Inflammatory macrophage treated with lipopolysaccharide for 1 hour (primary cell): ENCODE measurements at places on chromosomes 1 and 21.

GRCh38 chr1:33548319-33548718, 75.9 kb downstream of the ZSCAN20 start:
- DNase-seq, result no peak

GRCh38 chr1:40450495-40451237, 390 bp downstream of the ZFP69B start:
- peak; percentile 54 for DNase-seq

- DNase-seq, result peak; percentile 12
These were observed 514 bp downstream of the AGL start for GRCh38 chr1:99850459-99851291.

DNA sequence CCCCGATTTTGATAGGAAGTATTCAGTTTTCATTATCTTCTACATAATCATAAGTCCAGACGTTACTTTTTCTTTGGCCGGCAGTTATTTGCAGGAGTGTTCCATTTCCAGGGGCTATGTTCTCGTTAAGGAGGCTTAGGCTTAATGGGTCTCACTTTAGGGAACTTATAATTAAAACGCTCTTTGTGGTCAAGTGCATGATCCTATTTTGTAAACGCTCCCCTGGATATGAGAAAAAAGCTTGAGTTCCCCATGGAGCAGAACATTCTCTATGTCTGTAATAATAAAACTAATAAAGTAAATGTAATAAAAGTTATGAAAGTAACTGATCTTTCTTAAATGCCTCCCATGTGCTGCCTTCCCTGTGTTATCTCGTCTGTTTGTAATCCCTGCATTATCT, 48.7 kb upstream of the GPR153 start:
- no peak for DNase-seq

GRCh38 chr1:192592517-192592916, 16.9 kb downstream of the RGS1 start:
- no peak for DNase-seq

DNA sequence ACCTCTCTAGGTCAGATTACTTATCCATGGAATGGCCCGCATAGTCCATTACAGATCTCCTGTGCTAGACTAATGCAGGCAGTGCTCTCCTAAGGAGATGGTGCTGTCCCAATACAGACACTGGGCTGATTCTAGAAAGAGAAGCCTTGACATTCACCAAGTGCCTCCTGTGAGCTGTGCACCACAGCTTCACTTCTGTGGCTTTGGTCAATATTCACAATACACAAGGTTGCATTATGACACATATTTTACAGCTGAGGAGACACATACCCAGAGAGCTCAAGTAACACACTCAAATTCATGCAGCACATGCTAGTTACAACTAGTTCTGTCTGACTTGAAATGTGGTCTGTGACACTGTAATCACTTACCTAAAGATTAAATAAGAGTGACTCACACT, 59.4 kb upstream of the LRRC8B start:
- no peak for DNase-seq

DNA sequence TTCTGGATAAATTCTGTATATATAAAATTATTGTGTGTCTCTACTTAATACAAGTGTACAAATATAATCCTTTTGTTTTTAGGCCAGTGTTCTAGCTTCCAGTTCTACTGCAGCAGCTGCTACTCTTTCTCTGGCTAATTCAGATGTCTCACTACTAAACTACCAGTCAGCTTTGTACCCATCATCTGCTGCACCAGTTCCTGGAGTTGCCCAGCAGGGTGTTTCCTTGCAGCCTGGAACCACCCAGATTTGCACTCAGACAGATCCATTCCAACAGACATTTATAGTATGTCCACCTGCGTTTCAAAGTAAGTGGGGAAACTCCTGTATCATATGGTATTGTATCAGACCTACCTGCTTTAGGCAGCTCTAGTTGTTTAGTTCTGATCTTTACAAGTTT, 21.3 kb upstream of the OLFML3 start:
- DNase-seq, result no peak

DNA sequence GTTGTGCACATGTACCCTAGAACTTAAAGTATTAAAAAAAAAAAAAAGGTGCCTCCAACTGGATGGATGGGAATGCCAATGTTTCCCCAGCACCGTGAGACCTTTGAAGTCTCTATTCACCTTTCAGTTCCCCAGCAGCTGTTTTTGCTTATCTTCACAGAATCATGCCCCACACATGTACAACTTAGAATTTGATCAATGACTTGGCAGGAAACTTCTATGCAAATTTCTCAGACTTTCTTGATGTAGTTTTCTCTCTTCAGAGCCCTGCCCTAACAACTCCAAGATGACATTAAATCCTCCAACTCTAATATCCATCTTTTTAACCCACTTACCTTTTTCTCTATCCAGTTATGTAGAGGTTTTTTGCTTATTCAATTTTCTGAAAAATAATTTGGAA, 144.3 kb downstream of the PLPPR5 start:
- DNase-seq, result no peak

GRCh38 chr1:65769636-65770035, 23.1 kb upstream of the PDE4B start:
- no peak for DNase-seq

DNA sequence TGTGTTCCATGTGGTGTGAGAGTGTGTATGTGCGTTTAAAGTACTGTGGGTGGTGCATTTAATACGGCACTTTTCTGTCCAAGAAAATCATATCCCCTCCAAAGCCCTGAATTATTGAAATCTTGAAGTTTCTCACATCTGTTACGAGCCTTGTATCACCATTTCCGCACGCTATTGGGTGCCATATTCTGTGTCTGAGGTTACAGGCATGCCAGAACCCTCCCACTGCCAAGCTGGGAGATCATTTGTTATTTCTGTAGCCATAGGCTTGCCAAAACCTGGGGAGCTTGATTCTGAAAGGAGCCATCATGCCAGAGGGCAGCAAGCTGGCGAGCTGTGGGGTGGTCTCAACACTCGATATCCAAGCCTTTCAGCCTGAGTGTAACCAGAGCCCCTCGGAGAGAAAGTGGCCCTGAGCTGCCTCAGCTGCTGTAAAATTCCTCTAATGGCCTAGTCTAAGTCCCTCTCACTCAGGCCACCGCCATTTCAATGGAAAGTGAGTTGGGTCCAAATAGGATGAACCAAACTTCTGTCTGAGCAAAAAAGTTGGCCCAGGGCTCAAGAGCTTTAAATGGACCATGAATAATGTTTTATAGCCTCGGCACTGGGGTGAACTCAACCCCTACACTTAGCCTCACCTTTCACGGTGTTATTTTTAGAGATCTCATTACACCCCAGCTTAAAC, 298.4 kb upstream of the DUSP10 start:
- no peak for DNase-seq

DNA sequence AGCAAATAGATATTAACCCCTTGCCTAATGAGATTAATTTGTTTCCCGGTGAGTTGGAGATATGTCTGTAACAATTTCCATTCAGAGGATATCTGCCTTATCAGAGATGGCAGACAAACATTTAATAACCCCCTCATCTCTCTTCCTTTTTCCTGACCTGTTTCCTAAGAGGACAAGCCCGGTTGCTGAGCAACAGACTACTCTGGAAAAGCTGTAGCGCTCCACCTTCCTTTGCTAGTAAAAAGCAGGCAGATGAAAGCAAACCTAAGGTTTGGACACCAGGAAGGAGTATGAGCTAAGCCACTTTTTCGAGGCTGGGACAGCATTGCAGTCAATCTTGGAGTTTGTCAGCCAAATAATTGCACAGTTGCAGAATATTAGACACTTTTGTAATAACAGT, 82.4 kb downstream of the RGS21 start:
- DNase-seq, result no peak

DNA sequence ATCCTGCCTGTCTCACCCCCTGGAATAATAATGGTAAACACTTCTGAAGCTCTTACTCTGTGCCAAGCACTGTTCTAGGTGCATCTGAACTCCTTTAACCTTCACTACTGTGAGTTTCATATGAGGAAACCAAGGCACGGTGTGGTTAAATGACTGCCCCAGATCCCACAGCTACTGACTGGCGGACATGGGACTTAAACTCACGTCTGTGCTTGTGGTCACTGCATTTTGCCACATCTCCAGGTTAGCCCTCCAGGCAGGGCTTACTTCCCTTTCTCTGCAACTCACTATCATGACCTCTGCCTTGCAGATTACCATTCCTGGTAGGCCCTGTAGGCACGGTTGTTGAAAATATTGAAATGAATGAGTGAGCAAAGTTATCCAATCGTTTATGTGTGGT, 83.4 kb downstream of the ADSS2 start:
- DNase-seq, result no peak
